ENCODE measurements at places on chromosomes 7 and 10.

DNA sequence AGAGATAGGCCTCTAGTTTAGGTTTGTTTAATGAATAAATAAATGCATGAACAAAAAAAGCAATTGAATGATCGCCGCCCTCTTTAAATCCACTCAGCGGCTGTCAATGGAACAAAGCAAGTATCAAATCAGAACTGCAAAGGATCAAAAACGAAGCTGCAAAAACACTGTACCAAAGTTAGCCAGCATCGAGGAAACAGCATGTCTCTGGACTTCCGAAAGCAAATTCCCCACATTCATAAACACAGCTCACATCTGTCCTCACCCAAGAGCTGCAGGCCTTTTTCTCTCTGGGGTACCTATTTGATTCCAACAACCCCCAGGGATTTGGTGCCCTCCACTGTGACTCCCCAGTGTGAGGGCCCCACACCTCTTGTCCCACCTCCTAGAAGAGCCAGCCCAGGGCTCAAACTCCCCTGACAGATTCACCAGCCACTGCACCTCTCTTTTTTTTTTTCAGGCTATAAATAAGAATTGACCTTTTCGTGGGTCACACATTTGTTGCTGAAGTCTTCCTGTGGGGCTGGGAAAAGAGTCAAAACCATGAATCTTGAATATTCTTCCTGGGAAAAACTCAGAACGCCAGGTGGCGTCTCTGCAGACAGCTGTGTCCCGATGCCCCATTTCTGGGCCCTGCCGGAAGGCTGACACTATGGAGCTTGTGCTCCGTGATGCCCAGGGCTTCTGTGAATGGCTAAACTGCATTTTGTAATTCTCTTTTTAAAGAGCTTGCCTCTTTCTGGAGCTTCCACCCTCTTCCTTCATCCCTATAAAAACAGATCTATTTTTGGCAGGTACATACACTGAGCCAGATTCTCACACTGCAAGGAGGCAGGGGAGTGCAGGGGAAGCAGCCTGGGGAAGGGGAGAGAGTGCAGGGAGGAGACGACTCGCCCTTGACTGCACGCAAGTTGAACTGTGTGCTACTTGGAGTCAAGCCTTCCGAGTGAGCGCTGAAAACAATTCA lies 51.7 kb downstream of the HSPA12A start:
- DNase-seq = no peak

GRCh38 chr7:158056761-158057160 lies 530.9 kb downstream of the PTPRN2 start:
- no peak for DNase-seq

DNA sequence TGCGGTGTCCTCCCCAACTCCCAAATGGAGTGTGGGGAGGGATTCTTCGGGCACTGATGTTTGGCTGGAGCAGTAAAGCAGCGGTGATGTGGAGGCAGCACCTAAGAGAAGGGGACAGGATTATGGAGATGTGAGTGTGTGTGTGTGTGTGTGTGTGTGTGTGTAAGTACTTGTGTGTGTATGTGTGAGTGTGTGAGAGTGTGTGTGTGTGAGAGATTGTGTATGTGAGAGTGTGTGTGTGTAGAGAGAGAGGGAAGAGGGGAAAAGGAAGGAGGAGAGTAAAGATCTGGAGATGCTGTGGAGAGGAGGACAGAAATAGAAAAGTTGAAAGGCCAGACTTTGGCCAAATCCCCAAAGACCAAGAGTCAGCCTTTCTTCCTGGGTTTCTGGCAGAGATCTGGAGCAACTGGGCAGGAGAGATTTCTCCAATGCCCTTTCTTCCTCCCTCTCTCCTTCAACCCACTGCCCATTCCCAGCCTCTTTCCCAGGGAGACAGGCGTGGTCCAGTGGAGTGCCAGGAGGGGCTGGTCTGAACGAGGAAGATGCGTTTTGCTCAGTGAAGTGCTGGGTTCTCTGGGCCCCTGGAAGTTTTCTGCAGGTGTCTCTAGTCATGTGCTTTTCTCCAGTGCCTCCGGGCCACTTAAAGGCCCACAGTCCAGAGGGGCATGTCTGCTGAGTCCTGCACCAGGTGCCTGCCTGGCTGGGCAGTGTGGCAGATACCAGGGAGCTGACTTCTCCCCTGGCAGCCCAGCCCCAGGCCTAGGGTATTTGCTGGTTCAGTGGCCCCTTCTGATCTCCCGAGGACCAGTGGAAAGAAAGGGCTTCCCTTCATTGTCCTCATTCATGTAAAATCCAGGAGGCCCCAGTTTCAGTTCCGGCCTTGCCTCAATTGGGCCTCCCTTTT lies 60.5 kb downstream of the HK1 start:
- DNase-seq = no peak

DNA sequence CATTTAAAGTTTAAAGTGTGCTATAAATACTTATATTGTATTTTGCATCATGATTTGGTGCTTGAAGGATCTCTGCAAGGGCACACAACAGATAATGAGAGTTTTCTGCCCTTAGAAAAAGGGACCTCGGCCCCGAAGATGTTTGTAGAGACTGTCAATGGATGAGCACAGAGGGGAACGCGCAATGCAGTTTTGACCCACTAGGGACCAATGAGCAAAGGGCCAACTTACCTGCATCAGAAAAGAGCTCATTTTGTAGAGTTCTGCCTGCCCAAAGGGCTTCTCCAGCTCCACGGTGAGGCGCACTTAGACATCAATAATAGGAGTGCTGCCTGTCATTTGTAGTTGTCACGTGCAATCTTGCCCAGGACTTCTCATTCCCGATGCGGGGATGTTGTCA lies 91.1 kb downstream of the BUB3 start:
- no peak for DNase-seq

- no peak for DNase-seq
Measured at GRCh38 chr7:131357282-131357880, 29.7 kb downstream of the MKLN1 start.

DNA sequence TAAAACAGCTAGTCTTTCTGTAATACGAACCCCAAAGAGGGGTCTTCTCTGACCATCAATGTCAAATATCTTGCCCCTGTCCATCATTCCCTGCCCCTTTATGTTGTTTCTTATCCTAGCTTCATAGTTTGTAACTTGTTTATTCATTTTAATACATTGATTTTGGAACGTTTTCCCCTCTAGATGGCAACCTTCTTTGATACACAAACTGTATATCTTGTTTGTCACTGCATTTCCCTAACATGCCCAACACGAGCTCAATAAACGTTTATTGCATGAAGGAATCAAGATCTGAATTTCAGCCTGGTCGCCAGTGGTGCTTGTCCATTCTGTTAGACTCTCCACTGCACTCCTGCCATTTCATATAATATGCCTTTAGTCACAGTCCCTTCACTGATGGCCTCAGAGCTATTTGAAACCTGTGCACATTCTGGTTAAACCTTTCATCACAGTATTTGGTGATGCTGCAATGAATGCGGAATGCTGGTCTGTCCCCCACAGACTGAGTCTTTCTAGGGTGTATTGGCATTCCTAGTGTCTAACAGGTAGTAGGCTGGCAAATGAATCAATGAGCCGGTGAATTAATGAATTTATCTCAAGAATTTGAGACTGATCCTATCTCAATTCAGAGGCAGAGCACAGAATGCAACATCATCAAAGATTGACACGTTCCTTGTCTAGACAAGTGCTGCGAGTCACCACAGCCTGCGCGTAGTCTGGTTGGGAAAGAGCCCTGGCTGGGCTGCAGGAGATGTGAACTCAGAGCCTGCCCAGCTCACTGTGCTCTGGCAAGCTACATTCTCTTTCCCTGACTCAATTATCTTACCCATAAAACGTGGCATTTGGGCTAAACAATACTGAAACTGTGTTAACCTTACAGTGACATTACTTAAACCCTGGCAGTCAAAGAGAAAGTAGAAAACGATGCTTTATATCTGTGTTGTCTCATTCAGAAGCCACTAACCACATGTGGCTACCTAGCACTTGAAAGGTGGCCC lies 55.2 kb upstream of the FRMD4A start:
- no peak for DNase-seq

DNA sequence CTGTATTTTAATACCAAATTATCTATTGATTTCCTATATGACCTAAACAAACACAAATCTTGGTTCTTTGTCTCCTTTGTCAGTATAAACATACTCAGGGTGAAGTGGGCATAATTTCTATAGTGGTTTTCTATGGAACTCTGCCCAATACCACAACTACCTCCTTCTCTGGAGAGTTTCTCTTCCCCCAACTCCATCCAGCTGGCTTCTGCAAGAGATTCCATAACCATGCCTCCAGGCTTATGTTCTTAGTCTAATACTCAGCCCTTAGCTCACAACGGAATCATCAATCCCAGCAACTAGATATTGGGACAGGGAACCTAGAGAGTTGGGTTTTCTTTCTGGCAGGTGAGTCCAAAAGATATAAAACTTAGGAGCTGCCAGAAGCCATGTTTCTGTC lies 127.3 kb downstream of the TRIL start:
- no peak for DNase-seq

GRCh38 chr7:105653441-105654005 lies 72.2 kb upstream of the EFCAB10 start:
- DNase-seq = no peak

DNA sequence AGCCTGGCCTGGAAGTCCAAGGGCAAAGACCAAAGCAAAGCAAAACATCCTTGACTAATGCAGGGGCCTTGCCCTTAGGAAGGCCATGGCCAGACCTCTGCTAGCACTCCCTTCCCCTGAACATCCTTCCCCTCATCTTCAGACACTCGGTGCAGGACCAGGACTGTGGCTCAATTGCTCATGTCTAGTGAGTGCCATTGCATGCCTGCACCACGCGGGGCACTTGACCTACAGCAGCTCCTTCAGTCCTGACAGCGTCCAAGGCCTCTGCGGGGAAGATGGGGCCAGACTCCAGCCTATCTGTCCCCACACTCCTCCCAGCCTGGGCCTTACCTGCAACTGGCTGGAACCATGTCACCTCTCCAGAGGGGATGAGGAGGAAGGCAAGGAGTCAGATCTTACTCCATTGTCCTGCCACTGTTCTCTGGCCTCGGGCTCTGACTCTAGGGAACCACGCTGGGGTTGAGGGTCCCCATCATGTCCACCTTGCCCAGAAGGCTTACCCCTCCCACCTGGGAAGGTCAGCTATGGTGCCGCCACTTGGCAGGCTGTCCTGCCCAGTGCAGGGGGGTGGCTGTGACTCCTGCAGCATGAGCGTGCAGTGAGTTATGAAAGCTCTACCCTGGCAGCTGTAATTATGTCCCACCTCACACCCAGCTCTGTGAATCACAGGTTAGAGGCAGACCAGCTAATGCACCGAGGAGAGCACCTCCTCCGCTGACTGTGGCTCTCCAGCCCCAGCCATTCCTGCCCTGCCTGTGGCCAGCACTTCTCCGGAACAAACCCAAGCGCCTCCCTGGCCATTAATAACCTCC lies 16.1 kb downstream of the DRGX start:
- no peak for DNase-seq

DNA sequence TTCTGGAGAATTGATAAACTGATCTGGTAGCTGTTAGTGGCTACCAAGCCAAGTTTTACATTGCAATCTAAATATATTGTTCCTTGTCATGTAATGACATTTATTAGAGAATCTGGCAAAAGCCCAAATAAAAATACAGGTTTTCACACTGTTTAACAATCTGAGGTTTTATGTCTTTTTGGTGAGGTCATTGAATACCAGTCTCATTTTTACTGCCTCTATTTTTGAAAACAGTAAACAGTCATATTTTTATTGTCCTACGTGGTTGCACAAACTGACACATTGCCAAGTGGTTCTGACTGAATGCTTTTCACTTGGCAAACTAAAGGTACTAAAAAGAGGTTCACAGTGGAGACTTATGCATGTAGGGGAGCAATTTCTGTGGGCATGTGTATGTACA lies 157.5 kb downstream of the PRKG1 start:
- DNase-seq = no peak

- DNase-seq = peak; percentile 25
Measured at GRCh38 chr10:26486990-26487850, 49.1 kb downstream of the APBB1IP start.

GRCh38 chr7:36468370-36469101 lies 78.9 kb downstream of the ANLN start:
- no peak for DNase-seq
